ENCODE measurements at places on chromosomes 4 and X.

- DNase-seq, result no peak
Observed at GRCh38 chrX:152155766-152156310, 17.5 kb upstream of the MAGEA10 start.

GRCh38 chr4:1463088-1463926 is 57.1 kb upstream of the NKX1-1 start:
- no peak for DNase-seq

DNA sequence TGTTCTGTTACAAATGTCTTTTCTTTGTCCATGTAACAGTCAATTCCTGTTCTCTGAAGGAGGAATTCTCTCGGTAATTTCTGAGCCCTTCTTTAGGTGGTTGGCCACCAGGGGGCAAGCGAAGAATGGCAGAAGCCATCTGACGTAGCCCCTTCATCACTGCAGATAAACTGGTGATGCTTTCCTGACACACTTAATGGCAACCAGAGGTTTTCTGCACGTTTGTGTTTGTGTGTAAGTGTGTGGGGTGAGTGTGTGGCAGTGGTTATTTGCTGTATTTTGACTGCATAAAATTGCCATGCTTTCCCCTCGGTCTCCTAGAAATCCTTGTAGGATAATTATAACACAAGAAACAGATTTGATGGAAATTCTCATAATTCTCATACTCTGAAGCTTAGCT is 64.8 kb upstream of the STOX2 start:
- DNase-seq, result peak; percentile 35

DNA sequence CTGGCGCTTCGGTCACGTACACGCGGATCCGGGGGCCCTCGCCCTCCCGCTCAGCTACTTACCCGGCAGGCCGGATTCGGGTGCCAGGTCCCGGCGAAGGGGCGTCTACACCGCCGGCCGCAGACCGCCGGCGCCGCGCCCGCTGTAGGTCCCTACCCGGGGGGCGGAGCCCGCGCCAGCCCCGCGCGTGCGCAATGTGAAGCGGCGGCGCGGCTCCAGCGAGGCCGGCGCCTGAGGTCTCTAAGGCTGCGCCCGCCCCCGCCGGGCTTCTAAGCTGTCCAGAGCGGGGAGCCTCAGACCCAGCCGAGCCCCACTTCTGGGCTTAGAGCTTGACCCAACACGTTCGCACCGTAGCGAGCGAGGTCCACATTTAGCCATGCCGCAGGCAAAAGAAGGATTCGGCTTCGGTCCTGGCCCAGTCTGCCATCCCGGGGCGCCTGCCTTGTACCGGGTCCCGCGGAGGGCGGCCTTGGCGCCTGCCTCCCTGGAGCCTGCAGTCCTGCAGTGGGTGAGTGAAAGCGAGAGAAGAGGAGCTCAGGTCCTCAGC is at the start of gene ZNF518B:
Gene ZNF518B, minus strand, starts transcription at position 172 of the 547 bp plus-strand sequence. CDS start 11,098 bp downstream, outside the sequence.
- DNase-seq, result peak; percentile 10

DNA sequence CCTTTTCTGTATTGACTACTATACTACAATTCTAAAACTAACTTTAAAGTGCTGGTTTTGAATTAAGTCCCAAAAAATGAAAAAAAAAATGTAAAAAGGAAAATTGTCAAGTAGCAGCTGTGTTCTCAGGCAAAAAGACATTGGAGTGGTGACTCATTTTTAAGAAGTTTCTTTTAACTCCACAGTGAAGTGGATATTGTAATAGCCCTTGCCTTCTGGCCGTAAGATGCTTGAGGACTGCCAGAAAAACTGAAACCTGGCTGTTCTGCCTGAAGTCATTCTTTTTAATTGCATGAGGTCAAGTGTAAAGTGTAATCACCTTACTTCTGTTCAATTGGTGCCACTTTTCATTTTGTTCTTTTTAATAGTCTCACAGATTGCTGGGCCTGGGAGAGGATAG is 28.9 kb downstream of the SPANXD start:
- DNase-seq, result no peak

DNA sequence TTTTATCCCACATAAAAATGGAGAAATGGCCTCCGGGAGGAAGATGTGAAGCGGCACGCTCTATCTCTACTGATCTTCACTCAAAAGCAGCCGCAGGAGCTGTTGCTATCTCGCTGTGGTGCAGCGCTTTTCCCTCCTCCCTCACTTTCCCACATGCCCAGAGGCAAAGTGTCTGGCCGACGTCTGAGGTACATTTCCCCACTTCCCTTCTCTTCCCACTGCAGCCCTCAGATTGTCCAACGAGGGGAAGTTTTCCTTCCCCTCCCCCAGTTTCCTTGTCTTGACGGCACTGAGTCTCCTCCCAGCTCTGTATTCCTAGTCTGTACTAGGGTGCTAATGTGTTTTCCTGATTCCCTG is 660 bp upstream of the COL25A1 start:
- no peak for DNase-seq

GRCh38 chr4:178427663-178428062 is 985.4 kb upstream of the AGA start:
- no peak for DNase-seq

DNA sequence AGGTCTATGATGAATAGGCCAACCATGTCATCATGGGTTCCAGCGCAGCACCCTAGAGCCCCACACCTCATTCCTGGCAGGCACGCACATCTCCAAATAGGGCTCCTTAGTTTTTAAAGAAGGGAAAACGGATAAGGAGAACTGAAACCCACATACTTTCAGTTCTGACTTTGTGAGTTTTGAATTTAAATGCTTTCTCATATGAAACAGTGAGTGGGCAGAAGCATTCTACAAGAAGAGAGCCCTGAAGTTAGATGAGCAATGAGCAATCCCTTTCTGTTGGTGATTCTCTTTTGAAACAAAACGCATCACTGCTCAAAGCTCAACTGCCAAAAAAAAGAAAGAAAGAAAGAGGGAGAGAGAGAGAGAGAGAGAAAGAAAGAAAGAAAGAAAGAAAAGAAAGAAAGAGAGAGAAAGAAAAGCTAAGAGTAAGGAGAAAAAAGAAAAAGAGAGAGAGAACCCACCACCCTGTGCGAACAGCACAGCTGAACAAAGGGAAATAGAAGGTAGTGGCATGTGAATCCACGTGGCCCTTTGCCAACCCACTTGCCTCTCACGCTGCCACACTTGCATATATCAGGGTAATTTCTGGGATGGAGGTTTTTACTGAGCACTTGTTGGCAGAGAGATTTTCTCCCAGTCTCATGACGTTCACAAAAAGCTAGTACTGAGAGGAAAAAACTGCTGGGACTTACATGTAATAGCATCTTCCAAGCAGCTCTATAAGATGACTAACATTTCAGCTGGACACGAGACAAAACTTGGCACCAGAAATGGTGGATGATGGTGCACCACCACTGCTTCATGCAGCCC is 31.0 kb downstream of the TMSB4X start:
- peak; percentile 77 for DNase-seq

DNA sequence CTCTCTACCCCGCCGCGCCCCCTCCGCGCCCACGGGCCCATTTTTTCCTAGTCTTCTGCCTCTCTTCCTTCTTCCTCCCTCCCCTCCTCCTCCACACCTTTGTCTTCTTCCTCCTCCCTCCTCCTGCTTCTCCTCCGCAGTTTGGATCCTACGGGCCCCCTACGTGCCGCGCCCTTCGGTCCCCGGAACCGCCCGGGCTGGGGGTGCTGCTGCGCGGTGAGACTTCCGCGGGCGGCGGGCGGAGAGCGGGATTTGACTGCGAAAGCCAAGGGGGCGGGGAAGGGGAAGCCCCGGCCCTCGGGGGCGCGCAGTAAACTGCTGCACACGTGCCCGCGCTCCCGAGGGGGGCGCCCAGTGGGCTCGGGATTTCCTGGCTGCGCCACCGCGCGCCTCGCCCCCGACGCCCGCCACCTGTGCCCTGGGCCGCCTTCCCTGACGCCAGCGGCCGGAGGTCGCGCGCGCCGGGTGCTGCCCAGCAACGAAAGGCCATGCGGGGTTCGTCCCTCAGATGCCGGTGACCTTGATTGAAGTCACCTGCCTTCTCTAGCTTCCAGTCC is 3.3 kb upstream of the NKX3-2 start:
- DNase-seq, result no peak

- no peak for DNase-seq
Observed at GRCh38 chr4:39369301-39369700, 3.1 kb upstream of the RFC1 start.

GRCh38 chrX:110915111-110915510 is 119.5 kb upstream of the CHRDL1 start:
- DNase-seq, result no peak

DNA sequence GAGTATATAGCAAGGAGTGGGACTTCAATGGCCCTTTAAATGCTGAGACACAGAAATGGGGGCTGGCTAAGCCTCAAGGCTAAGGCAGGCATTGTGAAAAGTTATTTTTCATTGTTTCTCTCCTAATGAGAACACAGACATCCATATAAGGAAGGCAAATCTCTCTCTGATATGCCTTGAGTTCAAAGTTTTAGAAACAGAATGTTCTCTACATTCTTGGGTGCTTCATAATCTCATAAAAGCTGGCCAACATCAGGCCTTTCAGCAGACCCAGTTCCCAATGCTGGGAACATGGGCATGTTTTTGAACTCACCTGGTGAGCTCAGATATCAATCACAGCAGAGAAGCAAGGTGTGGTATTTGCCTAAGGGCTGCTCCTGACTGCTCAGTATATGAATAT is 19.4 kb upstream of the RAB40A start:
- no peak for DNase-seq

DNA sequence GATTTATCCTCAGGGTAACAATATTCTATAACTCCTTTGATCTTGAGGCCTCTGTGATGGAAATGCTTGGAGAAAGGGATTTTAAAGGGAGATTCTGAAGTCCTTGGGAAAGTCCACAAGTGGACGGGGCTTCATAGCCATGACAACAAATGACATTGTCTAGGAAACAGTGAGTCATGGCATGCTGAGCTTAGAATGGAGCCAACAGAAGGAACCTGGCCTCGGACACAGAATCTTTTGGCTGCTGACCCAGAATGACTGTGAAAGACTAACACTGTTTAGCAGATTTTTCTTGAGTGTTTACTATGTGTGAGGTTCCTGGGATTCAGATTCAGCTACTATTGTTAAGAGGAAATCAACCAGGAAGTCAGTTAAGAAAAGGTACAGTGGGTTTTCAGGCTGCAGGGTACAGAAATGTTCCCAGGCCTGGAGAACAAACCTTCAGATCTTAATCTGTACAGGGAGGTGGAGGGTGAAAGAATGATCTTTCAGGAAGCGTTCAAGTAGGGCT is 18.1 kb upstream of the CXCL2 start:
- DNase-seq, result no peak

Measured in GM12864 (cell line).